ENCODE measurements at places on chromosomes 16 and 17.
A peak's percentile ranks its signal among the peaks of the same experiment; 100 is the strongest.

- no peak for DNase-seq
Observed at GRCh38 chr17:909642-910323, 69.8 kb downstream of the NXN start.

DNA sequence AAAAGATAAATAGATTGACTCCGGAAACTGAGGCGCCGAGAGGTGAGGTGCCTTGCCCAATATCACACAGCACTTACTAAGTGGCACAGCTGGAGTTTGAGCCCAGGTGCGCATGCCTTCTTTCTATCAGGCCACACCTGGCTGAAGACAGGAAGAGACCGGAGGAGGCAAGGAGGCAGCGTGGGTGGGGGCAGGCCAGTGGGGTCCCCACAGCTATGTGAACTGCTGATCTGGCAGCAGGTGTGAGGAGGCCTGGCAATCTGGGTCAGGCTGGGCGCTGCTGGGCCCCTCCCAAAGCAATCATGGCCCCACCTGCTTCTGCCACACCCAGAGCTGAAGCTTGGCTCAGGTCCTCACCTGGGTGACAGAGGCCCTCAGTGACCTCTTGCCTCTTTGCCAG, 1.9 kb upstream of the GDPD3 start:
- DNase-seq: no peak

- no peak for DNase-seq
Observed at GRCh38 chr17:48729335-48730239, 1.0 kb upstream of the HOXB13 start.

DNA sequence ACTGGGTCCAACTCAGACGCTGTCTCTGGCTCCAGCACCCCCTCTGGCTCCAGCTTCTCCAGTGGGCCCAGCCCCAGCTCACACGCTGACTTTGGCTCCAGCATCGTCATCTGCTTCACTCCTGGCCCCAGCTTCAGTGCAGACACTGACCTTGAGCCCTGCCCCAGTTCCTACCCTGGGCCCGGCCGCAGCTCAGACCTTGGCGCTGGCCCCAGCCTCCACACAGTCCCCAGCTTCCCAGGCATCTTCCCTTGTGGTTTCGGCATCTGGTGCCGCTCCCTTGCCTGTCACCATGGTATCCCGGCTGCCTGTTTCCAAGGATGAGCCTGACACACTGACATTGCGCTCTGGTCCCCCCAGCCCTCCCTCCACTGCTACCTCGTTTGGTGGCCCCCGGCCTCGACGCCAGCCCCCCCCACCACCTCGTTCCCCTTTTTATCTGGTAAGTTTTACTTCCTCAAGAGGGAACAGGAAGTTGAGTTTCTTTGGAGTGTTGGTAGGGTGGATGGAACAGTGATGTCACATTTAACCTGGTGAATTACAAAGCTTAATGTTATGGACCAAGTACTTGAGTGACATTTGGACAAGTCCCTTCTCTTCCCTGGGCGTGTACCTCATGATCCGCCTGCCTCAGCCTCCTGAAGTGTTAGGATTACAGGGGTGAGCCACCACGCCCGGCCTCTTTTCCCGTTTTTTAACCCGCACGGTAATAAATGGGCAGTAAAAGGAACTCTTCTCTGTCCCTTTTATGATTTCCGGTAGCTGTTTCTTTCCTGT, 23.4 kb upstream of the PHKG2 start:
- no peak for DNase-seq

DNA sequence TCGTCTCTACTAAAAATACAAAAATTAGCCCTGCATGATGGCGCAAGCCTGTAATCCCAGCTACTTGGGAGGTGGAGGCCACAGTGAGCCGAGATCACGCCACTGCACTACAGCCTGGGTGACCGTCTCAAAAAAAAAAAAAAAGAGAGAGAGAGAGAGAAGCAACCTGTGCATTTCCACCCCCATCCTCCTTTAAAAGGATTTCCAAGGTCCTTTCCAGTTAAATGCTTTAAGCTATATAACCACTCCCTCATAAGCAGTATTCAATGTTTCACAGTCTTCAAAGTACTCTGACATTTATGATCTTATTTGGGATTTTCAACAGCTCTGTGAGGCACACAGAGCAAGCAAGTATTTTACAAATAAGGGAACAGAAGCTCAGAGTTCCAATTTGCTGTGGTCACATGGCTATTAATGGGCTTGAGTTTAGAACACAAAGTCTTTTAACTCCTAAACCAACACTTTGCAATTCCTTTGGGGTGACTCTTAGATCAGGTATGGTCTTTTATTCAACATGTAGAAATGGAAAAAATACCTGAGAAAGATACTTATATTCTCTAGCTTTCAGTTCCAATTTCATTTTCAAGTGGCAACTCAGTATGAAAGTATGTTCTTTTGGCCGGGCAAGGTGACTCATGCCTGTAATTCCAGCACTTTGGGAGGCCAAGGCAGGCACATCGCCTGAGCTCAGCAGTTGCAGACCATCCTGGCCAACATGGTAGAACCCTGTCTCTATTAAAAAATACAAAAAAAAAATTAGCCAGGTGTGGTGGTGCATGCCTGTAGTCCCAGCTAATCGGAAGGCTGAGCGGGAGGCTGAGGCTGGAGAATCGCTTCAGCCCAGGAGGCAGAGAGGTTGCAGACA, 31.3 kb downstream of the SPOP start:
- peak; percentile 26 for DNase-seq

DNA sequence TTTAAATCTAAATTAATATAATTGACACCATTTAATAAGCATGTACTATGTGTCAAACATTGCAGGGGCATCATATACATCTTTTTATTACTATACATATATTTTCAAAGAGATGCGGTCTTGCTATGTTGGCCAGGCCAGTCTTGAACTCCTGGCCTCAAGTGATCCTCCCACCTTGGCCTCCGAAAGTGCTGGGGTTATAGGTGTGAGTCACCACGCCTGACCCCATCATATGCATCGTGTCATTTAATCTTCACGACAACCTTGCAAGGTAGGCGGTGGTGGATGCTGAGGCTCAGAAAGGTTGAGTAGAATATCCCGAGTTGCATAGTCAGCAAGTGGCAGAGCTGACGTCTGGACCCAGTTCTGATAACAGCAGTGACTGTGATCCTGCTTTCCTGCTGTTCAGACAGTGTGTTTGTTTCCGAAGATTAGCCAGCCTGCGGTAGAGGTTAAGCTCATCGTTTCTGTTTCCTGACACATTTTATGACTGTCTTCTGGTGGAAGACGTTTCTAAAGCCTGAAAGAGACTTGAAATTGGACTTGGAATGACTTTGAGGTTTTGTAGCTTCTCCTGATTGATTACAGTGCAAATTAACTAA, 316.6 kb downstream of the SNX29 start:
- no peak for DNase-seq

DNA sequence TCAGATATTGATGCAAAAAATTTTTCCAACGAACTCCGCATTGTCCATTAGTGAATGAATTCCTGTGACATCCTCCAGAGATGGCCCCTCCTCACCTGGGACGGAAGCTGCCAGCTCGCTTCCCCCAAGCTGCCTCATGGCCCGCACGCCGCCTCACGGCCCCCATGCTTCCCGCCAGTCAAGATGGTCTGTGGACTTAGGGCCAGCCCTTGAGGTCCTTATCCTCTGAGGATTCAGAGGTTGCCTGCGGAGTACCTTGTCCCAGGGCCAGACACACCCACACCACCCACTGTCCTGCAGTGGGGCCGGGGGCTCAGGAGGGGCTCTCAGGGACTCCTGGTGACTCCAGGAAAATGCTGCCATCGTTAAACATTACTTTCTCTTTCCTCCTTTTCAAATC, 73.6 kb downstream of the SEC14L1 start:
- no peak for DNase-seq

Data from activated CD4-positive, alpha-beta T cell treated with anti-CD3 and anti-CD28 coated beads for 24 hours (primary cell).